Astrocyte of the cerebellum (primary cell): ENCODE measurements at places on chromosomes 12 and 14.
A peak's percentile ranks its signal among the peaks of the same experiment; 100 is the strongest.

DNA sequence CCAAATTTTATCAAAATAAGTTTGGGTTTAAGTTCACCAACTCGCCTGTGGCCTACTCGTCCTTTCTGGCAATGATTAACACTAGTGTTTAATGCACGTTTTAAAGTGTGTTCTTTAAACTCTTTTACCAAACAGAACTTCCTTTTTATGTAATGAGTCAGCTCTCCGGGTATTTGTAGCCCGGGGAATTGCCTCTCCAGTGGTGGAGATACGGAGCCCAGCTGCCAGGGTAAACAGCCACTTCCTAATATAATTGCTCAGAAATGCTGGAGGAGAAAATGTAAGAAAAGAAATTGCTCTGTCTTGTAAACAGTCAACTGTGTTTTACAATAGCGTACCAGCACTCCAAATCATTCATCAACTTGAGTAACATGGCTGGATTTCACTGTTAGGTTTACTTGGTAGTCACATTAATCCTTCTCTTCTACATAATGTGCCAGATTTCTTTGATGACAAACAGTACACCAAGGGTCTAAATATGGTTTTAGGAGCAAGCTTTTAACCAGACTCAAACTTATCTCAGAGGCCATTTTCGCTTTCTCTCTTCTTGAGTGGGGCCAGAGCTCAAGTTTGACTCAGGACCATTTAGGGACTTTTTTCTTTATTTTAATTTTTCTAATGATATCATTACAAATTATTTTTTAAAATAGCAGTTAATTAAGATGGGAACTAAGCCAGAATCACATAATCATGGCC lies 101.2 kb upstream of the SLC38A2 start:
- DNase-seq = peak; percentile 84

- DNase-seq = no peak
Measured at GRCh38 chr14:23182372-23183157, 895 bp downstream of the SLC7A8 start.

GRCh38 chr14:77120771-77121743 lies 20.5 kb downstream of the ZDHHC22 start:
- DNase-seq = no peak

GRCh38 chr12:1873531-1874510 lies 44.6 kb downstream of the CACNA2D4 start:
- no peak for DNase-seq
